ENCODE measurements at places on chromosomes 11 and 22.

GRCh38 chr22:19599626-19600243 is 75.5 kb upstream of the CLDN5 start:
- DNase-seq, result no peak

DNA sequence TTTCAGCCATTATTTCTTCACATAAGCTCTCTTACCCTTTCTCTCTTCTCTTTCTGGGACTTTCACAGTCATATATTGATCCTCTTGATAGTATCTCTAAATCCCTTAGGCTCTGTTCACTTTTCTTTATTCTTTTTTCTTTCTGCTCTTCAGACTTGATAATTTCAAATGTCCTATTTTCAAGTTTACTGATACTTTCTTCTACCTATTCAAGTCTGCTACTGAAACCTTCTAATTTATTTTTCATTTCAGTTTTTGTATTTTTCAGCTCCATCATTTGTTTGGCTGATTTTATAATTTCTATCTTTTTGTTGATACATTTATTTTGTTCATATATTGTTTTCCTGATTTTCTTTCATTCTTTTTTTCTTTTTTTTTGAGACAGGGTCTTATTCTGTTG is 79.1 kb downstream of the SNX19 start:
- DNase-seq, result no peak

DNA sequence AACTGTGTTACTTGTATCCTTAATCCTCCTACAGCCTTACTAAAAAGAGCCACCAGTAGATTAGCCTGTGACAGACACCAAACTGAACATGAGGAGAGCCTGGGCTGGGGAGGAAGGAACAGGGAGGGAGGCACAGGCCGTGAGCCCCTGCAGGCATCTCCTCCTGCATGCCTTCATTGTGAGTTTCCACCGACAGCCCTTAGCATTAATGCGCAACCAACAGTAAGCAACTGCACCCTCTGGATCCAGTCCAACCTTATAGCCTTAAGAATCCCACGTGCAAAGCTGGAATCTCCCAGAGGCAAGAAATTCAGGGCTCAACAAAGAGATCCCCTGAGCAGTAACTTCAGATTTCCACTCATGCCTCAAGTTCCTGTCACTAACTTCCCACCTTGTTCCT is 84.6 kb downstream of the ETS1 start:
- peak; percentile 77 for DNase-seq

DNA sequence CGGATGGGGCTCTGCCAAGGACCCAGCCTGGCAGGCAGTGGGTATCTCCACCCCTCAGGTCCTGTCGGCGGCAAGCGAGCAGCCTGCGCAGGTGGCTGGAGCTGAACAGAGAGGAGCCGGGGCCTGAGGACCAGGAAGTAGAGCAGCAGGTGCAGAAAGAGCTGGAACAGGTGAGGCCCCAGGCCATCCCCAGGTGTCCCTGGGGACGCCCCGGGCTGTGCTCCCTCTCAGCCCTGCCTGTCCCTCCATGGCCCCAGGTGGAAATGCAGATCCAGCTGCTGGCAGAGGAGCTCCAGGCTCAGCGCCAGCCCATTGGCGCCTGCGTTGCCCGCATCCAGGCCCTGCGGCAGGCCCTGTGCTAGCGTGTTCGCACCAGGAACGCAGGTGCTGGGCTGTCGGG is 44.0 kb downstream of the PISD start:
- DNase-seq, result no peak

DNA sequence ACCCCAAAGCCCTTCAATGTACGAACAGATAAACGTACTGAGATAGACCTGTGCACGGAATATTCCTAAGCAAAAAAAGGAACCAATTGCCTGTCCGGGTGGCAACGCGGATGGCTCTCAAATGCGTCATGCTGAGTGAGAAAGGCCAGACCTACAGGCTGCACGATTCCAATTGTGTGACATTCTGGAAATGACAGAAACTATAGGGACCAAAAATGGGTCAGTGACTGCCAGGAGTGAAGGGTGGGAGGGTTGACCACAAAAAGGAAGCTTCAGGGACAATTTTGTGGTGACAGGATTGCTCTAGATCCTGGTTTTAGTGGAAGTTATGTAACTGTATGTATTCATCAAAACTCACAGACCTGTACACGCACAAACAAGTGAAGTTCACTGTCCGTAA is 24.0 kb upstream of the SYT8 start:
- DNase-seq, result no peak

DNA sequence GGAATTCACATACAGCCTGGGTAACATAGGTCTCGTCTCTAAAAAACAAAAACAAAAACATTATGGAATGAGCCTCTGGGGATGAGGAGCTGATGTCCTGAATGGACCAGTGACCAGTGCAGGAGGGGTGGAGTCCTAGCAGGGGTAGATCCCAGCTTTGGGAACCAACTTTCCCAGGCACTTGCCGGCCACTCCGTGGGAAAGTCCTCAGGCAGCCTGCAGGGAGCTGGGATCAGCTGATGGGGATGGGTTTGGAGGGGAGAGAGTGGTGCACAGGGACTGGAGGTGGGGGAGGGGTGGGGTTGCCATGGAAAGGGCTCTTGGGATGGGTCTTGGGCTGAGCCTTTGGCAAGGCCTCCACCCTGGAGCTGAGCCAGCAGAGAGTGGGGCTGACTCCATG is 19.1 kb downstream of the MGAT3 start:
- DNase-seq, result no peak

DNA sequence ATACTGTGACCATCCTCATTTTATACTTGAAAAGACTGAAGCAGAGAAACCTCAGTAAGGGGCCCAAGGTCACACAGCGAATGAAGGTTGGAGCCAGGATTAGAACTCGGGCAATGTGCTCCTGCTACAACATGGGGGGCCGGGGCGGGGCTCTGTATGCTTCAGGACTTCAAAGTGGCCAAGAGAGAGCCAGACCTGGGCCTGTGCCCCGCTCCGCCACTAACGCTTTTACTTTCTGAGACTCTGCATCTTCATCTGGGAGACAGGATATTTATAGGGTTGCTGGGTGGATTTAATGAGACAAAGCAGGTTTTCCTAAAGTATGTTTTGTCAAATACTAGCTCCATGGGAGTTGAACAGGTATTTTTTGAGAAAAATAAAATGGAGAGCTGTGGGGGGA is 33.9 kb upstream of the LYVE1 start:
- no peak for DNase-seq

DNA sequence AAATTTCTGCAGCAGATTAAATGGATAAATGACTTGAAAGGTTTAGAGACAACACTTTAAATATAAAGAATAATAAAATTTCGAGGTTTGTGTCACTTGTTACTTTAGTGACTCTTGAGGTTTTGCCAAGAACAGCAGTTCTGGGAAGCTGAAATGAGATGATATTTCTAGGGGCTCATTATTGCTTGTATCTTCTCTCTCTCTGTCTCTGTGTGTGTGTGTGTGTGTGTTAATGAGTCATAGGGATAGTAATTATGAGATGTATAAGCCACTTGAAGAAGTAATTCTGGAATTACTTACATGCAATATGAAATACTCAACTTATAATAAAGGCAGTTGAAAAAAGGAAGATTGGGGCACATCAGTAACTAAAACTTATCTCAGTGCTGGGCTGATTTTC is 9.6 kb upstream of the OR10G7 start:
- DNase-seq, result no peak

DNA sequence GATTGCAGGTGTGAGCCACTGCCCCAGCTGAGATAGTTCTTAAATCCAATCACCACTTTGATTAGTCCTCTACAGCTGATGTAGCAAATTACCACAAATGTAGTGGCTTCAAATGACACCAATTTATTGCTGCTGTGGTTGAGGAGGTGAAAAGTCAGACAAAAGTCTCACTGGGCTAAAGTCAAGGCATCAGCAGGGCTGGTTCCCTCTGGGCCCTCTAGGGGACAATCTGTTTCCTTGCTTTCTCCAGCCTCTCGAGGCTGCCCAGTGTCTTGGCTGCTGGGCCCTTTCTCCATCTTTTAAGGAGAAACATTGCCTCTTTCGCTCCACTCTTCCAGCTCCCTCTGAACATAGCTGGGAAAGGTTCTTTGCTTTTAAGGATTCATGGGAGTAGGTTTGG is 50.5 kb upstream of the SHANK2 start:
- no peak for DNase-seq

Measured in AG09309 (cell line).